ENCODE measurements at places on chromosomes 7 and 10.

- no peak for DNase-seq
Observed at GRCh38 chr10:113019096-113019495, 69.0 kb downstream of the TCF7L2 start.

DNA sequence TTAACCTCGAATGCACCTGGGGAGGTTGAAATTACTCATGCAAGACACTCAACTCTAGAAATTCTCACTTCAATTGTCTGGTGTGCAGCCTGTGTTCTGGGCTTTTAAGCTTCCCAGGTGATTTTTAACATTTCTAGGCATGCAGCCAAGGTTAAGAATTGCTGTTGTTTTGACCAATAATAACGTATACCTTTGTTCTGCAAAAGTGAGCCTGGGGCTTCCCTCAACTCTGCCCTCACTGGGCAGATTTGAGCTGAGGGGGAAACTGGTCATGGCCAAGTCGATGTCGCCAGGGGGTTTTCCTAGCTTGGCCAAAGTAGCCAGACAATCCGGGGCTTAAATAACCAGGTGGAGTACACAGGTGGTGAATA is 568 bp downstream of the PRSS2 start:
- DNase-seq, result no peak

- DNase-seq, result no peak
Observed at GRCh38 chr7:7569081-7569527, 2.4 kb downstream of the MIOS start.

DNA sequence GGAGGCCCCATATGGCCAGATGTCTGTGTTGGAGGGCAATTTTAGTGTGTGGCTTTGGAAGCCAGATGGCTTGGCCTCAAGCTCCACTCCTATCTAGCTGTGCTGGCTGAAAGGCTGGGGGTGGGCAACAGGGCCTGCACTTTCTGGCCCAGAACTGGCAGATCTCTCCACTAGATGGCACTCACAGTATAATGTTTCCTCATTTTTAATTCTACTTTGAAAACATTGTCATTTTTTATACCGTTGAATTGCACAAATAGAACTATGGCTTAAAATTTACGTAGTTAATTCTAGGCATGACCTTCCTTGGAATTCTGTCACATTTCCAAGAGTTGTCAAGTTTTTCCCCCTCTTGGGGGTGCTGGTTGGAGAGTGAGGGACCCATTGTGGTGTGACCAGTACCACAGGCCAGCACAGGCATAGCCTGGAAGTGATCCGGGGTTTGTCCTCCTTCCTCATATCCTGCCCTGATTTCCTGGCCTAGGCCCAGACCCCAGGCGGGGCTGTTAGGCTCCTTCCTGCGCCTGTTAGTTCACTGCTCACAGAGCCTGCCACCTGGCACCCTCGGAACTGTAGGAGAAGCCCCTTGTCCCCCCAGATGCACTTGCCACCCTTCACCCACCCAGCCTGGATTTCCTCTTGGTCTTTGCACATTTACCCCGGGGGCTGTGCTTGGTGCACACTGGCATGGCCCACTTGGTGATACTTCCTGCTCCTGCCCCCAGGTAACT is 52.8 kb downstream of the ARHGAP22 start:
- no peak for DNase-seq

GRCh38 chr7:79610313-79610712 is 156.8 kb upstream of the MAGI2 start:
- DNase-seq, result no peak

GRCh38 chr10:29857843-29858701 is 201.3 kb downstream of the JCAD start:
- DNase-seq, result no peak

DNA sequence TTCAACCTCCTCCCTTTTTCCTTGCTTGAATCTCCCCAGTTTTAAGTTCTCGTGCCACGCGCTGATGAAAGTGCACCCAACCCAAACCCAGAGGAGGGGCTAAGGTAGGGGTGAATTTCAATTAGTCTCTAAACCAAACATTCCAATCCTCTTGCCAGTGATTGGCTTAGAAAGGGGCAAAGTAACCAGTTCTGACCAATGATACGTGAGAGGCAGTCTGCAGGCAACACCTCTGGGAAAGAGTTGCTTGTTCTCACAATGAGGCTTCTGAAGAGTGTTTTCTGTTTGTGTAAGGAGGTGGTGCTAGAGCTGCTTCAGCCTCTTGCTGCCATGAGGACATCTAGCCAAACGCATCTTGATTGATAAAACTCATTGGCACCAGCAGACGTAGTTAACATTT is 21.8 kb downstream of the SLC35G1 start:
- DNase-seq, result no peak

DNA sequence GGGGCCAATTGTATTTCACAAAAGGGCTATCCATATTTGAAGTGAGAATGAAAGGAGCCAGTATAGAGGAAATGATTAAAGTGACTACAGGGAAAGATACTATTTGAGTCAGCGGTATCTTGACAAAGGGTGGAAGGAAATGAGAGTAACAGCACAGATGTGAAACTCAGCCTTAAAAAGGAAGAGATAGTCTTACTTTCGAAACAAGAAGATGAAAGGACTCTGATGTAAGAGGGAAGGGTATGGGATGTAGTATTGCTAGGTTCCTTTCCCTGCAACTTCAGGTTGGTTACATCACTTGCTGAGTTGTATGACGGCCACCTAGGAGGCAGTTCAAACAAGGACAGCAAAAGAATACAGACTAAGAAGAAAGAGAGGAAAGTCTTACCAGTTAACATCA is 13.7 kb downstream of the CISD1 start:
- DNase-seq, result no peak

DNA sequence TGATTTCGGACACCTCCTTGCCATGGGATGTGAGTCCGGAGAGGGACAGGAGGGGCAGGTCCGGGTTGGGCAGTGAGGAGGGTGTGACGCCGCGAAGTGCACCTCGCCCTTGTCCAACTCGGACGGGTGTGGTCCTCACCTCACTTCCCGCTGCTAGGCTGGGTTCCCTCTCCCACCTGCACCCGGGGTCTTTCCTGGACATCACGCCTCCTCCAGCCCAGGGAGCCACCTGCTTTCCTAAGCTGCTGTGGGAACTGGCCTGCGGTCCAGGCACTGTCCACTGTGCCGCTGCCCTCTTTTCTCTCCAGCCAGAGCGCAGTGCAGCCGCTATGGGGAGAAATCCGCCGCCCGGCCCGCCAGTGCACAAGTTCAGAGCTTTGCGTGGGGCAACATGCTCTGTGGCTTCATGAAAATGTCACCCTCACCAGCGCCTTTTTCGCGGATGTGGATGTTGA is 45.0 kb upstream of the ZNF716 start:
- no peak for DNase-seq

DNA sequence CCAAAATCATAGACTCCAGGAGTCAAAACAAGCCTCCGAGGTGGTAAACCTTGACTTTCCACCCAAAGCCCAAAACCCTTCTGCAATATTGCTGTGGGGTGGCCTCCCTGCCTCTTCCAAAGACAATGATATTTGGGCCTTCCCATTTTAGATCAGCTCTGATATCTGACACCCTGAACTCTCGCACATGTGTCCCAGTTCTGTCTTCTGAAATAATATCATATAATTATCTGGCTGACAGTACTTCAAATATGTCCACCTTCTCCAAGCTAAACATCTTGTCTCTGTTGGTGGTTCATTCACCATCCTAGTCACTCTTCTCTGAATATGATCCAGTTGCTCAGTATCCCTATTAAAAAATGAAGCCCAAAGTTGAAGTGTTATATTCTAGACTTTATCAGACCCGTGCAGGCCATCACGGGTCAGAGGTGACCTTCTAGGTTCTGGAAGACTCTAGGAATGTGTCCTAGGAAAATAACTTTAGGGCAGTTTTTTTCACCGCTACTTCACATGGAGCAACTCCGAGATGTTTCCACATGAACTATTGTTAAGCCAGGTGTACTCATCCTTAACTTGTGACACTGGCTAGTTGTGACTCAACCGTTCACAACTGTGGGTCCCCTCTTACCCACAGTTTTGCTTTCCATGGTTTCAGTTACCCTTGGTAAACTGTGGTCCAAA is 6.3 kb downstream of the TECTB start:
- DNase-seq, result no peak

GRCh38 chr7:117273814-117274225 is 49.0 kb downstream of the WNT2 start:
- DNase-seq, result no peak

DNA sequence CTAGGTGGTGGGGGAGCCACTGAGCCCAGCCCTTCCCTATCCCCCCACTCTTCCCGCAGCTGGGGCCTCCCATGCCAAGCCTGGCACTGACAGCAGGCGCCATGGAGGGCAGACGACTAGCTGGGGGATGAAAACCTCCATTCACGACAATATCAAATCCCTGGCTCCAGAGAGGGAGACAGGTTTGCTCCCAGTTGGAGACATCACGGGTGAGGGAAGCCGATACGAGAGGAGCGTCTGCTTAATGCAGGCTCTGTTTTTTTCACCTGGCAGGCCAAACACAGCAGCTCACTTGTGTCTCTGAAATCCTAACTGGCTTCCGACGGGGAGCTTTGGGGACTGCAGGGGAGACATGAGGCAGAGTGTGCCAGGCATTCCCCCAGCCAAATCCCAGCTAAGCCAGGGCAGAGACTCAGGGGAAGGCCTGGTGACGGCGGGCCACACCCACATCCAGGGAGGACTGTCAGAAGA is 307.4 kb upstream of the ZMIZ1 start:
- DNase-seq, result no peak

- no peak for DNase-seq
Observed at GRCh38 chr10:870564-871166, 60.8 kb downstream of the LARP4B start.

- no peak for DNase-seq
Observed at GRCh38 chr7:32564542-32564941, 69.3 kb downstream of the AVL9 start.

DNA sequence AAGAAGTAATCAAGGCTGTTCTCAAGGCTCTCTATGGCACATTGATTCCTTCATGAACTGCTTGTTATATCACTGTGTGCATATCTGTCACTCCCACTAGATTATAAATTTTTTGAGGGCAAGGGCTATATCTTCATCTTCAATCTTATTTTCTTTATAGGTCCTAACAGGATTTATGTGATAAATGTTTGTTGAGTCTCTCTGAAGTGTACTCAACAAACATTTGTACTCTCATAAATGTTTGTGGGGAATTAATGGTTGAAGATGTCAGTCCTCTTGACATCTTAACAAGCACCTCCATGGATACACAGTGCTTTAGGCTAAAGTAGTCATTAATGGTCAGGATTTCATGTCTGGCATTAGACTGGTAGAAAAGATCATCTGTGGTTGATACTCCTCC is 143.2 kb downstream of the RNLS start:
- no peak for DNase-seq

DNA sequence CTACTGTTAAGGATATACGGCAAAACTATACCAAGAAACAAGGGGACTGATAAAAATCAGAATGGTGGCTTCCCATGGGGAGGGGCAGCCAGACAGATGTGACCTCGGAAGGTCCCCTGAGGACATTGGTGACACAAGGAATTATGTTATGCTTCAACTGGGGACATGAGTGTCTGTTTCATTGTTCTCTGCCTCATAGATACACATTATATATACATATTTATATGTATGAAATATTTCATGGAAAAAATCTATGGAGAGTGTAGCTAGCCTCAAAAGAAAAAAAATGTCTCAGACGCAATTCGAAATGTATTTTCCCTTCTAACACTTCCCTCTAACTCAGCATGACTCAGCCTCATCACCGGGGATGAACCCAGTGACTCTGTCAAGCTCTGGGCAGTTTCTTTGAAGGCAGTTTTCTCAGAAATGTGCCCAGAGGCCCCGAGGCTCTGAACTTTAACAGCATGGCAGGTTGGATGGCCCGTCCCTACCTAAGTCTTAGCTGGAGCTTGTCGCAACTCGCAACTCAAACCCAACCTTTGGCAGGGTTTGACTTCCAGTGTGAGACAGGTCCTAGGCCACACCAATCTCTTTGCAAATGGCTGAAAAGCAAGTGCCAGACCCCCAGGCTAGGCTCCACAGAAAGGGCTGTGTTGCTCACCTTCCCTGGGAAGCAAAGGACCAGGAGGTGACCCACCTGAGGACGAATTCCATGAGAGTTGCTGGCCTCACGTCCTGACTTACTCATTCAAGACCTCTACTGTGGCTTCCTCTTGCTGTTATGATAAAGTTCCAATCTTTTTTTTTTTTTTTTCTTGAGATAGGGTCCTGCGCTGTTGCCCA is 86.9 kb downstream of the CARD11 start:
- DNase-seq, result no peak
